ENCODE measurements at places on chromosomes 5 and 9.

GRCh38 chr5:110973510-110973909, 98.0 kb upstream of the TSLP start:
- no peak for DNase-seq

GRCh38 chr5:65021527-65022226, 252.9 kb downstream of the CWC27 start:
- DNase-seq = no peak

GRCh38 chr5:58715997-58716656, 133.3 kb downstream of the RAB3C start:
- no peak for DNase-seq

GRCh38 chr5:109723606-109724005, 33.9 kb downstream of the MAN2A1 start:
- DNase-seq = no peak

DNA sequence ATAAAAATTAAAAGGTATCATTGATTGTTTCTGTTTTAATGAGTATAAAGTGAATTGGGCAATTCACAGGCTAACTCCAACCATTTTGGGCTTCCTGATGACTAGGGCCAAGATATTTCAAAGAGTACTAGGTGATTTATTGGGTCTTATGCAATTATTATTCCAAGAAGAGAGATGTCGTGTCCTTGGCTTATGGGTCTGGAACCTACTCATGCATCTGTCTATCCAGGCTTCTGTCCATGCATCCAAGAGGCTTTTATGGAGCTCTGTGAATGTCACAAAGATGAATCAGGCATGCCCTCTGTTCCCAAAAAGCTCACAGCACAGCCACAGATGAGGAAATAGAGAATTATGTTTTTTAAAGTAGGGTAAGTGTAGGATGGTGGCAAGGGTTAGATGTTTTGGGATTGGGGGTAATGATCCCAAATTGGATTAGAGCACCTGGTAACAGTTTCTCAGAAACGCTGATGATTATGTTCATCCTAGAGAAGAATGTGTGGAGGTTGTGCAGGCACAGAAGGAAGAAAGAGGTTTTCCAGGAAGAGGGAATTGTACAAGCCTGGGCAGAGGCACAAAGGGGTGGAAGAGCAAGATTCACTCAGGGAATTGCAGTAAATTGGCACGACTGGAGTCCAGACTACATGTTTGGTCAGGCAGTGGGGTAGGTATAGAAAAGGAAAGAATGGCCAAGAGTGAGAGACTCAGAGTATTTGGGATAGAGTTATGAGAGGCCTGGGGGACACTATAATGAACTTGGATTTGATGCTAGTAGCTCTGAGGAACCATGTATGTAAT, 83.0 kb upstream of the TNC start:
- no peak for DNase-seq

GRCh38 chr5:105993027-105993426, 1677.7 kb downstream of the EFNA5 start:
- no peak for DNase-seq

DNA sequence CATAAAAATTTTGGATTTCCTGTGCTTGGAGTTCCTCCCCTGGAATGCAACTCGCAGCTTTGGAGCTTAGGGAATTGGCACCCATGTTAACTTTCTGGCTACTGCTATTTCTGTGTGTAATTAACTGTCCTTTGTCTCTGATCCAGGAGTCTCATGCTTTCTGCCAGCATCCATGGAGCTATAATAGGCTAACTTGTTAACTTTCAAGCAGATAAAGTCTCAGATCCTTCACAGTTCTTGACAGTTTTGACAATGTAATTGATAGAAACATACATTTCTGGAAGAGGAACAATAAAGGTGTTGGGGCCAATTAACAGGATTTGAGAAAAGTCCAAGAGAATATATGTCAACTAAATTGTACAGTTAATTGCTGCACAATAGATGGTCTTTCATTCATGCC, 290.2 kb upstream of the PRDM9 start:
- DNase-seq = no peak

- DNase-seq = no peak
Measured at GRCh38 chr9:78775696-78776295, 478.9 kb downstream of the PSAT1 start.

DNA sequence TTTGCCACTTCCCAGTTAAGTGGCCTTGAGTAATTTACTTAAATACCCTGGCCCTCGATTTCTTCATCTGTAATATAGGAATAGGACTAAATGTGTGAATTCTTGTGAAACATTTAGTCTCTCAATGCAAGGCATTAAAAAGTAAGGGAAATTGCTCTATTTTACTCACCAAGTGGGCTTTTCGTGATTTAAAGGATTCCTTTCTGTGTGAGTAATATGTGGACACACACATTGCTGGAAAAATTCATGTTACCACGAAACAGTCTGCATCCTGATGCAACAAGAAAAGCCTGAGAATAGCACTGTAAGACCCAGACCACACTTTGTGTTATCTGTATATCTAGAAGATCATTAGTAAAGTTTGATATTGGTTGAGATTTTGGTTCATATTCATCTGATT, 1243.0 kb upstream of the CDH9 start:
- no peak for DNase-seq

All from right cardiac atrium (tissue), 5 donors.